ENCODE measurements at places on chromosomes 3 and 15. TPM values are rescaled to one million over a fixed set of nuclear protein-coding genes. Genes with fewer than 3 reads are reported as not detected.

The IVD gene
- polyA plus RNA-seq, result 16.4 TPM

The AGTR1 gene
- polyA plus RNA-seq, result 1.4 TPM

The ZPLD1 gene
- not detected for polyA plus RNA-seq

The SPINT1 gene
- 1.9 TPM for polyA plus RNA-seq

The STX19 gene
- polyA plus RNA-seq, result not detected

The C3orf20 gene
- polyA plus RNA-seq, result not detected

The MKRN2OS gene
- polyA plus RNA-seq, result 5.0 TPM

The CFAP100 gene
- not detected for polyA plus RNA-seq

The GMNC gene
- not detected for polyA plus RNA-seq

The LRRC15 gene
- polyA plus RNA-seq, result not detected

The CPLX3 gene
- polyA plus RNA-seq, result 0.13 TPM

The GPR156 gene
- not detected for polyA plus RNA-seq

The GOLGA6L9 gene
- 2.9 TPM for polyA plus RNA-seq

The C3orf49 gene
- polyA plus RNA-seq, result not detected
